ENCODE measurements at places on chromosomes 13 and 19.

- no peak for DNase-seq
These were observed 232.0 kb downstream of the B3GLCT start for GRCh38 chr13:31431722-31432137.

DNA sequence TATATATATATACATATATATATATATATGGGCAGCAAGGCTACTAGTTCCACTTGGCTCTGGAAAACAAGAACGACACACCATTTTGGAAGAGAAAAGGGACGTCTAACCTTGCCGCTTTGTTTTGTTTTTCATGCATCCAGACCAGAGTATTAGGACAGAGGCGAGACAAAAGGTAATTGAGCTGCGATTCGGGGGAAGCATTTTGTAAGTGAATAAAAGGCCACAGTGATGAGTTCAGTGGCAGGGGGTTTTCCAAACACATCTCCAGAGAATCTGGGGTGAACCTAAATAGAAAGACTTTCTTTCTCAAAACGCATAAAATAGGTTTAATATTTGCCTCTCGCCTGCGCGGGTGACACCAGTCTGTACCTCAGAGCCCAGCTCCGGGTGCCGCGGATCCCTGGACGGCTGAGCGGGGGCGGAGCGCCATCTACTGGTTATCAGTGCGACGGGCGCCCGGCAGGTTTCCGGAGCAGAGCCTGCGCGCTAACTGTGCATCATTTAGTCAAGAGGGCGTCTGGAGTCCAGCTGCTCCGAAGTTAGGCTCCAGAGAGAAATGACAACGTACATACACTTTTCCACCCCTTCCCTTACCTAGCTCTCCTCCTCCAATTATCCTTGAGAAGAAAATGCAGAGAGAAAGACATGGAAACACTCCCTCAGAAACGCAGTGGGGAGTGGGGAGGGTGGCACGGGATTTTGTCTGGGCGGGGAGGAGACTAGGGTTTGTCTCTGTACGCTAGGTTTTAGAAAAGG is 262.3 kb downstream of the TBC1D4 start:
- DNase-seq, result peak; percentile 42

- DNase-seq, result no peak
These were observed 7.5 kb upstream of the B3GLCT start for GRCh38 chr13:31192306-31192705.

DNA sequence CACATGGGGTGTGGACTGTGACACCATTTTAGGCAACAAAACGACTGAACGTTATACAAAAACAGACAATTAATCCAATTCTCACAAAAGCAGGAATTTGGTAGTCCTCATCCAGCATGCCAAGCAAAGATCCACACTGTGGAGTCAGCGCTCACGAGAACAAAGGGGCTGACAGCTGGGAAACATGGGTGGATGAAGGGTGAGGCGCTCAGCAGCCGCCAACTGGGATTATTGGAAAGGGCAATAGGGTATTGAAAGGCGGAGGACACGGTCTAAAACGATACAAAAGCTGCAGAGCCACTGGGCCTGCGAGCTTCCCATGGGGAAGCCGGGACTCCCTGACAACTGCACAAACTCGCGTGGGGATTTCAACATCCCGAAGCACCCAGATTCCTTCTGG is 4.7 kb upstream of the ZNF813 start:
- DNase-seq, result no peak

All from C1 segment of cervical spinal cord (tissue), 14 donors.